ENCODE measurements at places on chromosomes 16 and 17. TPM values are rescaled to one million over a fixed set of nuclear protein-coding genes. Genes with fewer than 3 reads are reported as not detected.

- DNase-seq: no peak
Measured at GRCh38 chr17:31691251-31691905, 167.7 kb downstream of the COPRS start.

- DNase-seq: no peak
Measured at GRCh38 chr16:13781575-13782338, 138.2 kb upstream of the ERCC4 start.

GRCh38 chr17:16930571-16931317 lies 41.2 kb downstream of the TNFRSF13B start:
- no peak for DNase-seq

DNA sequence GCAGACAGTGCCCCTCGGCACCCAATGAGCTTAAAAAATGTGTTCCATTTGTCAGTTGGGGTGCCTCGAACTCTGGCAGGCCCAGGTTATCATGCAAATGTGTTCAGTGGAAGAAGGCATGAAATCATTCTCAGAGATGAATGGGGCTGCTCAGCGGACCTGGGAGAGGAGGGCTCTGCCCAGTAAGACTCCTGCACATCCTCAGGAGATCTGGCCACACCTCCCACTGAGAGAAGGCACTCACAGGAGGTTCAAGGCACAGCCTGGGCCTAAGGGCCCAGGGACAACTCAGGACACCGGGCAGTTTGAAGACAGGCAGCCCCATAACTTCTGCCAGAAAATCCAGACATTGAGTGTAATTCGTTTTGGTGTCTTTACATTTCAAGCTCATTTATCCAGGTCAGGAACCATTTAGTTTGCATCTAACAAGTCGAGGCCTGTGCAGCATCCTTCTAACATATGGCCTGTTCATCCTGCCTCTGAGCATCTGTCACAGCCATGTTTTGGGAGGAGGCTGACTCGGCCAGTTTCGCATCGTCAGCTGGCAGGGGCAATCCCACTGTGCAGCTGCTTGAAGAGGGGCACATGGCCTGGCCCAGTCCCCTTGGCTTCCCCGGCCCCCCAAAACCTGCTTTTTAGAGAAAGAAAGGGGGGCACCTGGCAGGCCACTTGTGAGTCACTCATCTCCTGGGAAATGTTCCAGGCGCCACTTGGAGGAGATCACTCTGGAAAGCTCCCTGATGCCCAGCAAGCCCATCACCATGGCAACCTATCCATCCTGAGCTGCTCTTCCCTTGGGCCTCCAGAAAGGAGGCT lies 31.2 kb upstream of the BCAR1 start:
- DNase-seq: no peak

- no peak for DNase-seq
Measured at GRCh38 chr17:76238847-76239537, 1.3 kb downstream of the RNF157 start.

DNA sequence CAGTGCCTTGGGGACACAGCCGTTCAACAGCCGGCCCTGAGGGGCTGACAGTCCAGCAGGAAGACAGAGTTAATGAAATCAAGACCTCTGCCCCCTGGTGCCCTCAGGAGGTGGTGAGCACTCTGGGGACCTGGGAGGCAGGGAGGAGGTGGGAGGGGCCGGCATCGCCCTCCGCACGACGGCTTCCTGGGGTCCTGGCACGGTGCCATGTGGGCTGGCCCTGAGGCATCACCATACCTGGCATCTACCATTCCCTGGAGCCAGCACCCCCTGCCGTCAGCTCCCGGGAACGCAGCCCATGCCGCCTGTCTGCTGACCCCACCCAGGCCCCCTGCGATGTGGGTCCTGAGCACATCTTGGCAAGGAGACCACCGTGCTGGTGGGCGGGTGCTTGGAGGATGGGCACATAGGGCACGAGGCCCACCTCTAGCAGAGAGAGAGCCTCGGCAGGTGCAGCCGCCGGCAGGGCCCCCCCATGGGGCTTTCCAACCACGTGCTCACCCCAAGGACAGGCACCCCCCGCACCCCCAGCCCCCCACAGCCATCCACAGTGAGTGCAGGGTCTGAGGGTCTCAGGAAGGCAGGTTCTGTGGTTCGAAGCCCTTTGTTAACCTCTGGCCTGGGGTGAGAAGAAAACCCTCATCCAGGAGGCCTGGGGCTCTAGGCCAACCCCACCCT lies 52.5 kb downstream of the ZFPM1 start:
- peak; percentile 54 for DNase-seq

DNA sequence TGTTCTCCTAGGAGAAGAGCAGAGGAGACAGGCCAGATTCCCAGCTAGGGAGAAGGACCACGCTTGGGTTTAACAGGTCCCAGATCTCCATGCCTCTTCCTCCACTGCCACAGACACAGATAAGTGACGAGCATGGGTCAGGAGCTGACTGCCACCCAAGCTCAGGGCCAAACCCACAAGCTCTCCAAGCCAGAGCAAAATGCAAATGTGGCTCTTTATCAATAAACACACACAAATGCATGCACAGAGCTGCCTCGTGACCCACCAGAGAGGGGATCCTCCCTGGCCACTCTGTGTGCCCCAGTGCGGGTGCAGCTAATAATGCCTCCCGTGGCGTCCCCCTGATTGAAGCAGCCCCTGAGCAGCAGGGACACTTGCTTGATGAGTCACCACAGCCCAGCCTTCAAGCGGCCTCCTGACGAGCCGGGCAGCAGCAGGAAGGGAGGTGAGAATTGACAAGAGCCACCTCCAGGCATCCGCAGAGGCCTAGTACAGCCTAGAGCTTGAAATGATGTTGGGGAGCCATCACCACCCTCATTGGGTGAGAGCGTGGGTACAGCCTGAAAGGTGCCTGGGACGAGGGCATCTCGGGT lies 143.9 kb downstream of the CCDC182 start:
- DNase-seq: no peak

GRCh38 chr16:15954814-15955151 lies 5.4 kb downstream of the ABCC1 start:
- no peak for DNase-seq

- DNase-seq: no peak
Measured at GRCh38 chr17:59454633-59455105, 110.7 kb upstream of the DHX40 start.

- DNase-seq: no peak
Measured at GRCh38 chr16:2092866-2093265, 42.8 kb downstream of the PKD1 start.

DNA sequence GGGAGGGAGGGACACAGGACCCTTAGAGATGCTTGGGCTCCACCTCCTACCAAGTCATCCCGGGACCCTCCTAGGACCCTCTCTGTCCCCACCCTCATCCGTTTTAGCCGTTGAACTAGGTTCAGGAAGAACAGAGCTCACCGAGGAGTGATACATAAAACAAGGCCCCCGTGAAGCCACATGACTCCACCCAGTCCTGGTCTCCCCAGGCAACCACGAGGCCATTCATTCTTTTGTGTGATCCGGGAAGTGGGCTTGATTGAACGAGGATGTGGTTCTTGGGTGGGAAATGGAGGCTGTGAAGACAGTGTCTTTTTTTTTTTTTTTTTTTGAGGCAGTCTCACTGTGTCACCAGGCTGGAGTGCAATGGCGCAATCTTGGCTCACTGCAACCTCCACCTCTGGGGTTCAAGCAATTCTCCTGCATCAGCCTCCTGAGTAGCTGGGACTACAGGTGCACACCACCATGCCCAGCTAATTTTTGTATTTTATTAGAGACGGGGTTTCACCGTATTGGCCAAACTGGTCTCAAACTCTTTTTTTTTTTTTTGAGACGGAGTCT lies 14.8 kb downstream of the TRARG1 start:
- peak; percentile 96 for DNase-seq

Gene MMP28
- total RNA-seq: not detected

Data from activated CD4-positive, alpha-beta T cell treated with anti-CD3 and anti-CD28 coated beads, Interleukin-2, amount 10 ng/mL, durations not matched to agents 7 days and 5 days (primary cell).